HTR-8/SVneo (cell line): ENCODE measurements at places on chromosomes 3 and 15.

- no peak for DNase-seq
Measured at GRCh38 chr3:145953316-145953715, 207.7 kb downstream of the PLOD2 start.

- DNase-seq: no peak
Measured at GRCh38 chr3:94156626-94157025, 93.8 kb downstream of the NSUN3 start.

DNA sequence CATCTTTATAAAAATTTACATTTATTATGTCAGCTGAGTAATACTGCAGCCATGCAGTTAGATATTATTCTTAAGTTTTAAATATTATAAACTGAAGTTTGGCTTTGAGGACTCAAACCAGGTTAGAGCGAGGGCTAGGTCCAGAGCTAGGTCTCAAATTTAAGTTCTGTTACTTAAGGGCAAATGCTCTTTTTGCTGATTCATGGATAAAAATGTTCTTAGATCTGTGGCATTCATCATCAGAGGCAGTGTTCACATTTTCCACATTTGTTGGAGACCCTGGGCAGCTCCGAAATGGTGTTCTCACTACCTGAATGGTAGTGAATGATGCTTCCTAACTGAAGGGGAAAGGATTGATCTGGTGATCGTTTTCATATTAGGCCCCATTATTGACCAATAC lies 121.4 kb upstream of the MB21D2 start:
- DNase-seq: no peak

- DNase-seq: peak; percentile 10
Measured at GRCh38 chr3:160956785-160957184, 148.4 kb downstream of the B3GALNT1 start.

- no peak for DNase-seq
Measured at GRCh38 chr3:160136421-160136820, 88.8 kb upstream of the C3orf80 start.

DNA sequence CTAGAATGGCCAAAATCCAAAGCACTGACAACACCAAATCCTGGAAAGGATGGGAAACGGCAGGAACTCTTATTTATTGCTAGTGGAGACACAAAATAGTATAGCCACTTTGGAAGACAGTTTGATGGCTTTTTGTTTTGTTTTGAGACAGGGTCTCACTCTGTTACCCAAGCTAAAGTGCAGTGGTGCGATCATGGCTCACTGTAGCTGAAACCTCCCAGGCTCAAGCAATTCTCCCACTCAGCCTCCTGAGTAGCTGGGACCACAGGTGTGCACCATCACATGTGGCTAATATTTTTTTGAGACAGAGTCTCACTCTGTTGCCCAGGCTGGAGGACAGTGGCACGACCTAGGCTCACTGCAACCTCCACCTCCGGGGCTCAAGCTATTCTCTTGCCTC lies 27.3 kb upstream of the GPR160 start:
- no peak for DNase-seq

DNA sequence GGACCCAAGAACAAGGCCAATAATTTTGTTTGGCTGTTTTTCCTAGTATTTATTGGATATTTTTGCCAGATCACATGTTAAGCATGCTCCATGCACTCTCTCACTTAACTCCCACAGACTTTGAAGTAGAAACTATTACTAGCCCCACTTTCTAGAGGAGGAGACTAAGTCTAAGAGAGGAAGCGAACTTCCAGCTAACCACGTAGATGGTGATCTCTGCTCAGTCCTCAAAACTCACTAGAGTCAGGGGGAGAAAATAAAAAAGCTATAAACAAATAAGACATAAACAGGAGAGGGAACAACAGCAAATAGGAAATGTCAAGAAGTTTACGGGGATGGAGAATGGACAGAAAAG lies 481.0 kb upstream of the PROK2 start:
- DNase-seq: no peak

DNA sequence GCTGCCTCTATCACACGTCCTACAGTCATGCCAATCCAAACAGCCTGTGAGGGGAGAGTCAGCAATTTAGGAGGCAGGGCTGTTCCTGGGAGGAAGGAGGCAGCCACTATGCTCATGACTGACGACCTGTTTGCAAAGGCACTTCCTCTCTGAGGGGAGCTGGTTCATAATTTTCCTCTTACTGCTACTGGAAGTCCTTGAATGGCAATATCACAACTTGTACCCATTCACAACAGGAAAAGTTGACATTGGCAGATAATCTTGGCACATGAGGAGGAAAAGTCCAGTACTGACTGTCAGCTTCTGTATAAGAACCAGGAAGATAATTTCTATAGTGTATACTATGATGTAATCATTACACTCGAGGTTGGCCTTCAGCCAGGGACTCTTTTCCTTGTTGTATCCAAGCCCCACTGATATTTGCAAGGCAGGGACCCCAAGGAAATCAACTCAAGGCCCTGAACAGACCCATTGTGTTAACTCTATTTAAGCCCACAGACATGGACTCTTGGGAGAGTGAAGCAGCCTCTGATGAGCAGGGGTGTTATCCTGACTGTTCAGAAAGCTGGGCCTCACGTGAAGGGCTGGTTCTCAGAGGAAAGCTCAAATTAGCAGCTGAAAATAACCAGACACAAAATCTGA lies 267.3 kb upstream of the ADAMTS9 start:
- DNase-seq: no peak

- no peak for DNase-seq
Measured at GRCh38 chr3:129399895-129400357, 28.5 kb downstream of the EFCAB12 start.

- no peak for DNase-seq
Measured at GRCh38 chr3:55951388-55951787, 464.3 kb upstream of the WNT5A start.
